ENCODE measurements at places on chromosomes 2 and 18.

- no peak for DNase-seq
Observed at GRCh38 chr2:191856111-191856876, 9.4 kb upstream of the CAVIN2 start.

GRCh38 chr2:183224948-183225347, 100.7 kb downstream of the NUP35 start:
- DNase-seq = no peak

DNA sequence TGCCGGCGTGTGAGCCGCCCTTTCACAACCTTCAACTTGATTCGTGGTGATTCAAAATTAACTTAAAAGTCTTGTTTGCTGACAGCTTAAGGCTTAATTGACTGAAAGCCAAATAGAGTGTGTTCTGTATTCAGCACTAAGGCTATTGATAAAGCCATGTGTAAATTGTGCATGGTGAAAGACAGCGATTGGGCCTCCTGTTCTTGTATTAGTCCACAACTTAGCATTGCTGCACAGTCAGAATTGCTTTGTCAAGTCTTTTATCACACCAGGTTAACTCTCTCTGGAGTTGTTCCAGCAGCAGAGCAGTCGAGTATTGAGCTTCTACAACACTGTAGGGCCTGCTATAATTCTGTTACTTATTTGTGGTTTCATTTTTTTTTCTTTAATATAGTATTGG, 210.1 kb downstream of the WDR7 start:
- DNase-seq = no peak

- DNase-seq = no peak
Observed at GRCh38 chr2:234957834-234958135, 6.0 kb downstream of the SH3BP4 start.

DNA sequence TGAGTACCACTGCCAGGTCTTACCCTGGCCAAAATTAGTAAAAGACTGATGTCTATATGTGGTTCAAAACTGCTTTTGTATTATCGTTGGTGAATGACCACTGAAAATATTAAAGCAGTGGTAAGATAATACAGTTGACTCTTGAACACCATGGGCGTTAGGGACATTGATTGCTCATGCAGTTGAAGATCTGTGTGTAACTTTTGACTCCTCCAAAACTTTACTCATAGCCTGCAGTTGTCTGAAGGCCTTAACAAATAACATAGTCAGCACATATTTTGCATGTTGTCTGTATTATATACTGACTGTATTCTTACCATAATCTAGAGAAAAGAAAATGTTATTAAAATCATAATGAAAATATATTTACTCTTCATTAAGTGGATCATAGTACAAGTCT, 5.8 kb upstream of the ANKRD12 start:
- no peak for DNase-seq

- no peak for DNase-seq
Observed at GRCh38 chr2:43327119-43327518, 100.7 kb upstream of the ZFP36L2 start.

GRCh38 chr2:170707821-170708795, 7.0 kb upstream of the SP5 start:
- DNase-seq = no peak

GRCh38 chr2:95043300-95044093, 18.0 kb downstream of the MAL start:
- DNase-seq = no peak

DNA sequence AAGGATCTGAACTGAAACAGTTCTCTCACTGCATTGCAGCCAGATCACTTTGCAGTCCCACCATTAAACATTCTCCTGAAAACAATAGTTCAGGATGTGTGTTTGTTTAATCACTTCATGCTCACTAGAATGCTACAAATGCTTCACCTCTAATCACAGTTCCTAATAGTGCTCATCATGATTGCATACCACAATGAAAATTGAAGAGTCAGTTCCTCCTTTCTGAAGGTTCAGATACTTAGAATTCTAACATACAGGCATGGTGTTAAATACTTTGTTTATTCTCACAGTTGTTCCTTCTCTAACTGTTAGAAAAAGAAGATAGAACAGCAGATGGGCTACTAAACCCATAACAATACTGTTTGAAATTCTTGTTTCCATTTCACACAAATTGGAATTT, 622.3 kb upstream of the ACVR2A start:
- DNase-seq = no peak

- DNase-seq = no peak
Observed at GRCh38 chr18:50614838-50615237, 55.0 kb downstream of the MAPK4 start.

GRCh38 chr2:102736110-102736409, 25.8 kb upstream of the TMEM182 start:
- no peak for DNase-seq

- DNase-seq = no peak
Observed at GRCh38 chr2:181751266-181752030, 71.1 kb upstream of the NEUROD1 start.

DNA sequence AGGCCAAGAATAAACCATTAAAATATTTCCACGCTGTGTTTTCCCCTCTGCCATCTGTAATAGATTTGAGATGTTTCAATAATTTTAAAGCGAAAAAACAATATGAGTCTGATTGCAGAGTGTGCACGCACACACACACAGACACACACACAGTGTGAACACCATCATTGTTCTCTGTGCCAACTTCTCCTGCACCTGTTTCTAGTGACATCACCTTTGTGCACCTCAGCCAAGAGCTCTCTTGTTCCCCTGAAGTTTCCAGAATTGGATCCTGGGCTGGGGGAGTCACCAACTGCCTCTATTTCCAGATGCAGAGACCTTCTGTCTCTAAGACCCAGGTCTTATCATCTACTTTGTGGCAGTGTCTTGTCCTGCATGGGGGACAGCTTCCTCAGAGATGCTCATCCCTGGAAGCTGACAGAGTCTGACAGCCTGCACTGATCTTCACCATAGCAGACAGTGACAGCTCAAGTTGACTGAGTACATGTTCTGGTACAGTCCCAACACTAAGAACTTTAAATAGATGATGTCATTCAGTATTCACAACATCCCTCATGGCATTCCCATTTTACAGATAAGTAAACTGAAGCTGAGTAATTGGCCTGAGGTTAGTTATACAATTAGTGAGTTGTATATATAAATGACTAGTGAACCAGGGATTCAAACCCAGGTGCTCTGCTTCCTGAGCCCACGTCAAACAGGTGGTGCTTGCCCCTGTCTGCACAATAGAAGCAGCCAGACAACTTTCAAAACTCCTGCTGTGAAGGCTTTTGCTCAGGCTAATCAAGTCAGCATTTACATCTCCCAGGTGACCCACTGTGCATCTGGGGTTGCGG, 39.4 kb downstream of the ACOXL start:
- DNase-seq = no peak

DNA sequence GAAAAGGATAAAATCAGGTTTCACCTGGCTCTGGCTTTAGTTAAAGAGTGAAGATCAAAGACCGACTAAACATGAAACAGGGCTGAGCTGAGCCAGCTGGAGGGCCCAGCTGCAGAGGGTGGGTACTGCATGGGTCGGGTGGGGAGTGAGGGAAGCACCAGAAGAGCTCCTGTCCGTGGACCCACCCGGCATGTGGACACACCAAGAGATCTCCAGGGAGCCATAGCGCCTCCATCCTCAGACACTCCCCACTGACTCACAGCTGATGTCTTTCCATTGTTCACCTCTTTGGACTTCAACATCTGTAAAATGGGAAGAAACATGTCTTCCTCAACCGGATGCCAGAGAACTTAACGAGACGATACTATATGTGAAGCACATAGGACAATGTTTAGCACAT, 178.3 kb upstream of the KLHL29 start:
- no peak for DNase-seq

DNA sequence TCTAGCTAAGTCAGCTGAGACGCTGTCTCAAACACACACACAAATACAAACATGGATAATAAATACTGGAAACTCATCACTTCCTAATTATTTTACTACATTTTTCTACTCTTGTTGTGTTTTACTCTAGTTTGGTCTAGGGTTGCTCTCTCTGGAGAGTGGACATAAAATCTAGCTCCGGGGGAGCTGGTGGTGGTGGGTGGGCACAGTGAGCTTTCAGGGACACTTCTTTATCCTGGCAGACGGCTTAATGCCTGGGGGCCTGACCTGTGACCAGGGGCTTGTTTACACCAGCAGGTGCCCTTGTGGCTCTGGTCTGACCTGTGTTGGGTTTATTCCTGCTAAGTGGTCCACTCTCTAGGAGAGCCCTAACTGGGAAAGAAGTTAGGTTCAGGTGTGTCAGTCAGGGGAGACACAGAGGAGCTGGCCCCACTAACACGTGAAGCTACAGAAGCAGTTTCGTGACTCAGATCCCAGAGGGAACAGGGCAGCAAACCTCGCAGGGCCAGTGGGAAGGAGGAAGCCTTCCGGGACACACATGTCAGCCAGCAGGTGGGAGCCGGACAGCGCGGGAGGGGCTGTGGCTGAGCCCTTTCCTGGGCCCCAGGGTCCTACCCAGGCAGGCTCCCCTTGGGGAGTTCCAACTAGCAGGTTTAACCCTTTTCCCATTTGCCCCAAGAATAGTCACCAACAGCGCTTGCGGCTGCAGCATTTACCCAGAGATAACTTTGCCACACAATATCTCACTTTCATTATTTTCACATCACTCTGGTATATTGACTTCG, 22.5 kb upstream of the BOK start:
- DNase-seq = no peak

- DNase-seq = no peak
Observed at GRCh38 chr2:127609818-127610217, 36.1 kb upstream of the GPR17 start.

- DNase-seq = no peak
Observed at GRCh38 chr2:44246840-44247369, 28.4 kb upstream of the SLC3A1 start.

DNA sequence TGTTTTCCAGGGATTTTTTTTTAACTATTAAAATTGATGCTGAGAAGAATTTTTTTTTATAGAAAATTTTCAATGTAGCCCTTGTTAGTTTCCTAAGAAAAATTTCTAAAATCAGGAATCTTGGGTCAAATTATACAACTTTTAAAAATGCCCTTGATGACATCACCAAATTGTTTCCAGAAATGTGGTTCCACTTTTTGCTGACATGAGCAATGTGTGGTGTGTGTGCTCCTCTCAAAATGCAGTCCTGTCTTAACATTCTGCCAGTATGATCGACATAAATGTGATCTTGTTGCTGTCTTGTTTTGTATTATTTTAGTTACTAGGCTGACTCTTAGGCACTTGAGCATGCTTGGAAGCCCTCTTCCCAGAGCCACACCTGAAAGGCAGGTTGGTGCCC, 89.7 kb upstream of the ST6GAL2 start:
- no peak for DNase-seq

DNA sequence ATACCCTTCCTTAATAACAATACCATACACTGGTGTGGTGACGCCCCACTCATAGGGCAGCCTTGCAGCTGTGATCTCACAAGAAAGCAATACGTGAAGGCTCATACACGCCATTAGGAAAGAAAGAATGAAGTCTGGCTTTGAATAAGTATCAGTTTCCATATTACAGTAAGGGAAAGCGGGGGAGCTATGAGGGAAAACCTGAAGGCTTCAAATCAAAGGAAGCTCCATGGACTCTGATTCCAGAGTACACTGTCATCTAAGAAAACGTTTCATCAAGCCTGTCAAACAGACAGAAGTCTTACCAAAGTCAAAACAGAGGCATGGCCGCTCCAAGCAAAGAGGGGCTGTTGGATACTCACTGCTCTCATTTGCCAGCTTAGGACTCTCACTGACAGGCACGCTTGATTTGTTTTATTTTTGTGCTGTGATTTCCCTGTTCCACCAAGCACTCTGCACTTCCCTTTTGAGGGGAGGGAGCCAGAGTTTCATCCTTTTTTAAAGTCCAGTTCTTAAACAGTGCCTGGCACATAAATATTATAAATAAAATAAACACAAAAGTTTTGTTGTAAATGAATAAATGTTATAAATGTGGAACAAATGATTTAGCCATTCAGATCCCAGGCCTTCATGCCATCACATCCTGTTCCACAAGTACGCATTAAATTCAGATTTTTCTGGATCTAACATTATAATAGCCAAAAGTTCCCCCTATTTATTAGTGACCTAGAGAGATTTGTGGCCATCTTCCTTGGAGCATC, 221.2 kb downstream of the PIEZO2 start:
- no peak for DNase-seq

- no peak for DNase-seq
Observed at GRCh38 chr2:94875820-94876522, 4.7 kb downstream of the TEKT4 start.

- DNase-seq = no peak
Observed at GRCh38 chr2:31729442-31730092, 148.8 kb upstream of the SRD5A2 start.

DNA sequence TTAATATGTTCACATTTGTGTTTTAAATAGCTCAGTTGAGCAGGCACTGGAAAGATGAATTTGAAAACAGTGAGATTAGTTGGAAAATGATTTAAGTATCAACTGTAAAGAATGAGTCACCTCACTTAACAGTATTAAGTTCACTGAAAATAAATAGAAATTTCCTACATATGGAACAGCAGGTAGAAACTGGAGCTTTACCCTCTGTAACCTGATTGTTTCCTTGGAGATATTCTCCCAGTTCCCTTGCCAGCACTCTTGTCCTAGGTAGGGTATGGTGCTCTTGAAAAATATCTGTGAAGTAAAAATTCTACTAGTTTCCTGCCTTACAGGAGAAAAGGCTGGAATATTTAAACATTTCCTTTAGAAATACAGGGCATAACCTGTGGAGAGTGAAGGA, 81.3 kb upstream of the DLGAP1 start:
- DNase-seq = no peak

- DNase-seq = no peak
Observed at GRCh38 chr2:64784168-64785061, 130.7 kb upstream of the SERTAD2 start.

- DNase-seq = no peak
Observed at GRCh38 chr2:96903318-96903717, 33.4 kb upstream of the SEMA4C start.

GRCh38 chr2:30287857-30288513, 56.7 kb downstream of the LBH start:
- DNase-seq = no peak

DNA sequence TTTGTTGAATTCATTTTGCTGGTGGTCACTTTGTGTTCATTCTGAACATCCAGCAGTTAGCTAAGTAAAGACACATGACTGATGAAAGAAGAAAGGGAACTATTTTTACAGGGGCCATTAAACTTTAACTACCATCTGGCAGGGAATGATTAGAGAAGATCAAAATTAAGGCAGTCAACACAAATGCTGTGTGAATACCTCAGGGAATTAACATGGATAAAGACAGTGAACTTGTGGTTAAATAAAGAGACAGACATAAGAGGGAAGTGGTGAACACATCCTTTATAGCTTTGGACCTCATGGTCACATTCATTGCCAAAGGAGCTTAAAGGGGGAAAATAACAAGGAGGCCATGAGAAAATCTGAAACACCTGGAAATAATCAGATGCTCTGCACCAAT, 52.6 kb upstream of the ATP5MC3 start:
- no peak for DNase-seq

Measured in CD8-positive, alpha-beta memory T cell (primary cell).